H1 (cell line): ENCODE measurements at places on chromosomes 7 and 10. TPM values are rescaled to one million over a fixed set of nuclear protein-coding genes. Genes with fewer than 3 reads are reported as not detected.

- no peaks in the 10 kb centered on the region for H3K27me3 ChIP-seq
- no peak overlapping the region for H3K4me3 ChIP-seq
- H3K4me1 ChIP-seq: no peaks in the 10 kb centered on the region
- no peaks in the 10 kb centered on the region for H3K36me3 ChIP-seq
- DNase-seq: no peak
Observed at GRCh38 chr7:29815181-29816105, 9.1 kb downstream of the WIPF3 start.

DNA sequence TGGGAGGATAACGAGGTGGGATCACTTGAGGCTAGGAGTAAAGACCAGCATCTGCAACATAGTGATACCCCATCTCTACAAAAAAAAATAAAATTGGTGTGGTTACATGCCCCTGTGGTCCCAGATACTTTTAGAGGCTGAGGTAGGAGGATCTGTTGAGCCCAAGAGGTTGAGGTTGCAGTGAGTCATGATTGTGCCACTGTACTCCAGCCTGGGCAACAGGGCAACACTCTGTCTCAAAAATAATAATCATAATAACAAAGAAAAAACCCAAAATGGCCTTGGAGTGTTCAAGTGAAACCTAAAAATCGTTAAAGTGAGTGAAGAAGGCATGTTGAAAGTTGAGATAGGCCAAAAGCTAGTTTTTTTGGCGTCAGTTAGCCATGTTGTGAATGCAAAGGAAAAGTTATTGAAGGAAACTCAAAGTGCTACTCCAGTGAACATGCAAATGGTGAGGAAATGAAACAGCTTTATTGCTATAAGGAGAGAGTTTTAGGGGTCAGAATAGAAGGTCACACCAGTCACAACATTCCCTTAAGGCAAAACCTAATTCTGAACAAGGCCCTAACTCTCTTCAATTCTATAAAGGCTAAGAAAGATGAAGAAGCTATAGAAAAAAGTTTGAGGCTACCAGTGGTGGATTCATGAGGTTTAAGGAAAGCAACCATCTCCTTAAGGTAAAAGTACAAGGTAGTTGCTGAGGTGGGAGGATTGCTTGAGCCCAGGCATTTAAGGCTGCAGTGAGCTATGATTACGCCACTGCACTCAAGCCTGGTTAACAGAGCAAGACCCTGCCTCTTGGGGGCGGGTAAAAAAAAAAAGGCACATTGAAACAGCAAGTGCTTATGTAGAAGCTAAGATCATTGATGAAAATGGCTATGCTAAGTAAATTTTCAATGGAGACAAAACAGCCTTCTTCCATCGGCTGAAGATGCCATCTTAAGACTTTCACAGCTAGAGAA, 45.4 kb upstream of the STOX1 start:
- H3K27ac ChIP-seq: no peak overlapping the region
- H3K27me3 ChIP-seq: no peaks in the 10 kb centered on the region
- DNase-seq: peak; percentile 33
- H3K36me3 ChIP-seq: peaks cover 10% of the 10 kb centered on the region

DNA sequence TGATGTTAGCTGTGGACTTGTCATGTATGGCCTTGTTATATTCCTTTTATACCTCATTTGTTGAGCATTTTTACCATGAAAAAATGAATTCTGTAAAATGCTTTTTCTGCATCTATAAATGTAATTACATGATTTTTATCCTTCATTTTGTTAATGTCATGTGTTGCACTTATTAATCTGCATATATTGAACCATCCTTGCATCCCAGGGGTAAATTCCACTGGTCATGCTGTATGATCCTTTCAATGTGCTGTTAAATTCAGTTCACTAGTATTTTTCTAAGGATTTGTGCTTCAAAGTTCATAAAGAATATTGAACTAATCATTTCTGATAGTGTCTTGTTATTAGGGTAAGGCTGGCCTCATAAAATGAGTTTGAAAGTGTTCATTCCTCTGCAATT, 31.9 kb upstream of the AHR start:
- no peak overlapping the region for H3K4me3 ChIP-seq
- no peaks in the 10 kb centered on the region for H3K4me1 ChIP-seq
- no peaks in the 10 kb centered on the region for H3K27me3 ChIP-seq
- no peaks in the 10 kb centered on the region for H3K36me3 ChIP-seq
- H3K27ac ChIP-seq: no peak overlapping the region

DNA sequence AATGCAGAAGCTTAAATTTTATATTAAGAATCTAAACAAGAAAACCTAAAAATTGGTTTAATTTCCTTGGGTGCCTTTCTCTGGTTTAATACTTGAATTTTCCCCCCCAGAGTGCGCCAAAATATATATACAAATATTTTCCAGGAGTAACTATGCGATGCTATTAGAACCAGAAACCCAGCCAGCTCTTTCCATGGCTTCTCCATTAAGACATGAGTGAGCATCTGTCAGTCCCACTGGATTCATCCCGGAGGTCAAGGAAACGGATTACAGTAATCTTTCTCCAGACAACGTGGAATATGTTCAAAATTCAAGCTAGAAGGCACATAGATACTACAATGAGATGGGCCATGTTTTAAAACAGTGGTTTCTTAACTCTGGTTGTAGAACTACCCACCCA, 148.8 kb downstream of the TAX1BP1 start:
- H3K27ac ChIP-seq: no peak overlapping the region
- no peak for DNase-seq
- no peaks in the 10 kb centered on the region for H3K4me1 ChIP-seq

DNA sequence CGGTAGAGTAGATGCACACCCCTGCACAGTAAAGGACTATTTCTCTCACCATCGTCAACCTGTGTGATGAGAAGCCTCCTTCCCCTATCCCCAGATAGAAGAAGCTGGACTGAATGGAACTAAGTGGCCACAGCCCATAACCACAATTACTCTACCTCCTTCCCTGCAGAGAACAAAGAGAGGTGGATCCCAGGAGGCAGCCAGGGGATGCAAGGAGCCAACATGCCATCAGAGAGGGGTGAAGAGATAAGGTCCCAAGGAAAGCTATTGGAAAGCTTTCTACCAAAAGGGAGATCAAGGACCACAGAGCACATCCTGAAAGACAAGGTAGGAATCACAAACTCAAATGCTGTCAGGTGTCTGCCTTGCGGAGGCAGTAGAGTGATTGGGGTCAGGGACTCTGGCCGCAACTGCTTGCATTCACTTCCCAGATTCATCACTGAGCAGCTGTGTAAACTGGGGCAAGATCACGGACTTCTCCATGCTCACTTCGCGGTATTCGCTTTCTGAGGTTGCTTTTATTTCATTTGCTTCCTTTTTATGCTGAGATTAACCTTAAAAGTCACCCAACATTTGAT, 81.6 kb upstream of the MYO3A start:
- no peak overlapping the region for H3K4me3 ChIP-seq
- peaks cover 15% of the 10 kb centered on the region; the same call in 1 of the 2 replicates for H3K4me1 ChIP-seq
- no peaks in the 10 kb centered on the region for H3K36me3 ChIP-seq
- DNase-seq: no peak

GRCh38 chr7:72335561-72336381, 76.4 kb downstream of the CALN1 start:
- H3K4me1 ChIP-seq: peaks cover 12% of the 10 kb centered on the region
- peak; percentile 79 for DNase-seq
- H3K27me3 ChIP-seq: peaks cover 13% of the 10 kb centered on the region
- H3K36me3 ChIP-seq: no peaks in the 10 kb centered on the region
- no peak overlapping the region for H3K27ac ChIP-seq

DNA sequence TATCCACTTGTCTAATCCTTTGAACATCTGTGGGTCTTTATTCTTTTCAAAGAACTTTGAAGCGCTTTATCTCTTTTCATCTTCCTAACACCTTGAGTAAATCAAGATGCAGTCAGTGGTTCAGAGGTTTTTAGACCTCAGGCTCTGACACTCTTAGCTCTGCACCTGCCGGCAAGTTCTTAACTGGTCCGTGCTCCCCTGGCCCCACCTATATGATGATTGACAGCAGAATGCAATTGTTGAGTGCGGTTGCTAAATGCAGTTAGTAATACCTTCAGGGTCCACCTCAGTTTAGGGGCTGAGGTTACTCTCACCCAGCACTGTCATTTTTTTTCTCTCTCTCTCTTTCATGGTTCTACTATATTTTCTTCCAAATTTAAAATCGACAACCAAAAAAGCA, 854.2 kb upstream of the AUTS2 start:
- no peaks in the 10 kb centered on the region for H3K27me3 ChIP-seq
- no peak for DNase-seq
- H3K4me1 ChIP-seq: no peaks in the 10 kb centered on the region
- H3K27ac ChIP-seq: no peak overlapping the region
- no peak overlapping the region for H3K4me3 ChIP-seq
- no peaks in the 10 kb centered on the region for H3K36me3 ChIP-seq

Gene RAMP3
- polyA plus RNA-seq: 0.98 and 2.7 TPM in 2 replicates

Gene TMEM213
- polyA plus RNA-seq: 0.21 and 0.38 TPM in 2 replicates

Gene LDB3
- 0.17 and 0.20 TPM in 2 replicates for polyA plus RNA-seq

Gene NKX1-2
- polyA plus RNA-seq: 11.5 and 12.7 TPM in 2 replicates
